ENCODE measurements at places on chromosomes 4 and X.

DNA sequence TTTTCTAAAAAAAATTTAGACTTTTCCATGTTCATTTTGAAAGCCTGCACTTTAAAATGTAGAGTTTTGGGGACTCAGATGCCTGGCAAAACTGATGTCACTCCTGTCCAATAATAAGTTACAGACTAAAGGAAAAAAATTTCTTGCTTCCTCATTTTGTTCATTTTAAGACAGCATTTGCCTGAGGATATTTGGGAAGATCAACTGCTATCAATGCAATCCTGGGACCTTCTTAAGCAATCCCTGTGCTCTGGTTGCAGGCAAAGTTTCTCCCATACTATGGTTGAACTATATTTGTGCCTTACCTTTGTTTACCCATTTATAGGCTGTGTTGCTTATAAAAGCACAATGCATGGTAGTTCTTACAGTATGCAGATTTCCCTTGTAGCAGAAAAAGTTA lies 280.4 kb downstream of the CFAP47 start:
- DNase-seq: no peak

DNA sequence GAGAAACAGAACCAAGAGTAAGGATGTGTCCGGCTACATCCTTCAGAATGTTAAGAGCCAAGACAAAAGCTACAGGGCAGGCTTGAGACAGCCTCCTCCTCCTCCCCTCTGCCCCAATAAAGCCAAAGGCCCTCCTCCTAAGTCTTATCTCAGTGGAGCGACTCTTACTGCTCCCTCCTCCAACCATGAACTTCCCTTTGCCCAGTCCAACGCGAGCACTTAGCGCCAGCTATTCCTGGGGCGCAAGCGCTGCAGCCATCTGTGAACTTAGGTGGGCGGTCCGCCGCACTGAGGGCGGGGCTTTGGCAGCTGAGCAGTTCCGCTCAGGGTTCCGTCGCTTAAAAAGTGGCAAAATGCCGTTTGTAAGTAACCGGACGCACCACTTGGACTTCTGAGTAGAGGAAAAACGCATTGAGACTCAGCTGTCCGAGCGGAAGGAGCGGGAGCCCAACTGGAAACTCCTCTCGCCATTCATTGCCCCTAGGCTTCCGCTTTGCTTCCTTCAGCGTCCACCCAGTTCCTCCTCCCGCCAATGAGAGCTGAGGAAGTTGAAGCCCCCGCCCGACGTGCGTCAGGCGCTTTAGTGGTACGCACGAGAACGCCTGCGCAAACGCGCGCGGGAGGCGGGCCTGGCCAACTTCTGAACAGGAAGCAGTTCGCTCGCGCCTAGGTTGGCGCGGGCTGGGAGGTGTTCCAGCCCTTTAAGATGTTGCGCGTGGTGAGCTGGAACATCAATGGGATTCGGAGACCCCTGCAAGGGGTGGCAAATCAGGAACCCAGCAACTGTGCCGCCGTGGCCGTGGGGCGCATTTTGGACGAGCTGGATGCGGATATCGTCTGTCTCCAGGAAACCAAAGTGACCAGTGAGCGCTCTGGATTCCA lies at the start of gene APEX2:
Gene APEX2, plus strand, starts transcription at position 647 of the 882 bp plus-strand sequence. Its CDS starts 60 bp downstream, at position 707.
- peak; percentile 64 for DNase-seq

GRCh38 chr4:24328711-24329110 lies 255.6 kb downstream of the DHX15 start:
- no peak for DNase-seq

- DNase-seq: no peak
Measured at GRCh38 chr4:122117743-122118142, 34.4 kb upstream of the BLTP1 start.

GRCh38 chrX:9316096-9316495 lies 148.8 kb upstream of the TBL1X start:
- DNase-seq: no peak

DNA sequence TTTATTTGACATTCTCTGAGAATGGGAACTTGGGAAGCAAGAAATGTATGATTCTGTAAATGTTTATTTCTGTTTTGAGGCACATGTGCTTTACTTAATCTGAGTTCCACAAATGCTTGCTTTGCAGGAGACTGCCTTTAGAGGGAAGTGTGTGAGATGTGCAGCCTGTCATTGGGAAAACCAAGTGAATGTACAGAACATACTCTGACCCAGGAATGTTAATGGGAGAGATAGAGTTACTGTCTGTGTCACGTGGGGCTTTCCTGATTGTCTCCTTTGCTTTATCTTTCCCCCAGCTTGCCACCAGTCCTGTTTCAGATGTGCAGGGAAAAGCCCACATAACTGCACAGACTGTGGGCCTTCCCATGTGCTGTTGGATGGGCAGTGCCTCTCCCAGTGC lies 218.6 kb upstream of the ANXA3 start:
- DNase-seq: no peak

DNA sequence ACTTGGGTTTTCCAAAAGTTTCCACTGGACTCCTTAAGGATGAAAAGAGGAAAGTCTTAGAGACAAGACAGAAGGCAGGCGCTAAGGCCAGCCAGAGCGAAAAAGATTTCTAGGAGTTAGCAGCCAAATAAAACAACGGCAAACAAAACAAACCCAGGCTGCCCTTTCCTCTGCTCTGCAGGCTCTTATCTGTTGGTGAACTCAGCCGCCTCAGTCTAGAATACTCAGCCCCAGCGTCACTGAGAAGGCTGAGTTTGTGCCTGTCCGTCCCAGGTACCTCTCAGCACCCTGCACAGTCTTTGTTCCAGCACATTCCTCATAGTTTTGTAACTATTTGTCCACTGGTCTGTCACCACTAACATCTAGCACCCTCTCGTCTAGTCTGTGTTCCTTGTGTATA lies 75.6 kb upstream of the FAM9C start:
- no peak for DNase-seq

DNA sequence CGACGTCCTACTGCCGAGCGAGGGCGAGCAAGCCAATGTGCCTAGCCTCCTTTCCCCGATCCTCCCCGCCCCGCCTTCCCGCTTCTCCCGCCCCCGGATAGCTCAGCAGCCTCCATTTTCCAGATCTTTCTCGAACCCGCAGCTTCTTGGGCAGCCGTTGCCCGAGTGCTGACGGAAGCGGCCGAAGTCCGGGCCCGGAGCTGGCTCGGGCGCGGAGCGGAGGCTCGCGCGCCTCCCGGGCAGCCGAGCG lies 172 bp upstream of the HSPA4L start:
- DNase-seq: no peak

GRCh38 chr4:88029556-88029955 lies 22.1 kb downstream of the PKD2 start:
- no peak for DNase-seq

DNA sequence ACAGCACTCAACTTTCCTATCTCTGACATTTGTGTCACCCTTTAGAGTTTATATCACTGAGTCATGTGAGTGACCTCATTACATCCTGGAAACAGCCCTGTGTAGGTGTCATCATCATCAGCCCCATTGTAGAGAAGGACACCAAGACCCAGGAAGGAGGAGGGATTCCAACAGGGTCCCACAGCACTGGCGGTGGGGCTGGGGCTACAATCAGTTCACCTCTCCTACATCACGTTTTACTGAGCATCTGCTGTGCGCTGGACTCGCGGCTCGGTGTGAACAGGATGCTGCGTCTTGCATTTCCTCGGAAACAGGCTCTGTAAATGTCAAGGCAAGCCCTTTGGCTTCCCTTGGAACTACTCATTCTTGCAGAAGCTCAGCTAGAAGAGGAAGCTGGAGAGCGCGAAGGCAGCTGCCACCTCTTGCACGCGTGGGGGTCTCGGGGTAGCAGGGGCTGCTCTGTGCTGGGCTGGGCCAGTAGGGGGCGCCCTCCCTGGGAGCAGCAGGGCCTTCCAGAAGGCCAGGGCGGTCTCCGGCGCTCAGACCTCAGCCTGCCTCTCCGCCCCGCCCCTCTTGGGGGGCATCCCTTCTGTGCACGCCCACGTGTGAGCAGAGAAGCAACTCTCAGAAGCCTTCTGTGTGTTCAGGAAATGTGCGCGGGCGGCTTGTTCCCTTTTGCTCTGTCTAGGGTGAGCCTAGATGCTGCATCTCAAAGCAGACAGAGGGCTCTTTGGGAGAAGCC lies 29.0 kb downstream of the REELD1 start:
- peak; percentile 3 for DNase-seq

DNA sequence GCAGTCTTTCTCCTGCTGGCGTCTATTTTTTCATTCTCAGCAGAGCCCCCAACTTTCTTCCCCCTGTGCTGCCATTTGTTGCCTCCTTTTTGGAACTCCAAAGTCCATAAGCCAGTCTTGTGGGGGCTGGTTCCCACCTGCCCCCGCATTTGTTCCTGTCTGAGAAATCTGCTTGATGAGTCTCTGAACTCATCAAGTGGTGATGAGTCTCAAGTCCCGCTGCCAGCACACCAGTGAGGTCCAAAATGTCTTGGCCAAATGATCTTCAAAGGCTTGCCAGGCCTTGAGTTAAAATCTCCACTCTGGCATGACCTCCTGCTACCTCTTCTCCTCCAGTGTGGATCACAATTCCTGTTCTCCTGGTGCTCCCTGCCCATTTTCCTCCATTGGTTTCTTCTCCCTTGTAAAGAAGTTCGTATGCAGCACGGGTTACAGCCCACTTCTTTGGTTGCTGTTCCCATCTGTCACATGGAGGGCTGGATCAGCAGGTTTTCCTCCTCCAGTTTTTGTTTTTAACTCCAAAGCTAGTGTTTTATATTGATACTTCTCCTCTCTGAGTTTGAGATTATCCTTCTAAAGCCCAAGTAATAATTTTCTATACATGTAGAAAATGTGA lies 72.7 kb upstream of the LIMCH1 start:
- no peak for DNase-seq

- DNase-seq: peak; percentile 22
Measured at GRCh38 chrX:153934762-153935325, at the start of gene NAA10. TSS of gene NAA10 (minus strand) at chrX:153935037. CDS start at chrX:153934904, 133 bp downstream.

GRCh38 chr4:103308248-103308561 lies 110.1 kb upstream of the CENPE start:
- DNase-seq: no peak

DNA sequence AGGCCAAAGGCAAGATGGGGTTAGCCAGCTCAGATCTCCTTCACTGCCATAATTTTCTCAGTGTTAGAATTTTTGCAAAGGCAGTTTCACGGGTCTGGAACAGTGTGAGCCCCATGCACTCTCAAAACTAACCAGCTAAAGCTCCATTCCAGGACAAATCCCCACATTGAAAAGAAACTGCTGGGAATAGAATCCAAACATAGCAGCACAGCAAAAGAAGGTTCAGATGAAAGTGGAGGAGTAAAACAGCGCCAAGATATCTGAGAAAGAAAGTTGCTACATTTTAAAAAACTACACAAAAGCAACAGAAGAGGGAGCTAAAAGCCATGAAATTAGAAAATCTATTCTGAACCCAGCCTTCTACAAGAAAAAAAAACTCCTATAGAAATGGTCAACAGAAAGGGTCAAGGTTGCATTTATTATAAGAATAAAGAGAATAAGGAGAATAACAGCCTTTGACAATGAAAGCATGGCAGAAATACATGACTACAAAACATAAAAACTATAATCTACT lies 39.6 kb upstream of the SLC7A3 start:
- no peak for DNase-seq

GRCh38 chrX:132984058-132984650 lies 25.7 kb upstream of the HS6ST2 start:
- DNase-seq: no peak

DNA sequence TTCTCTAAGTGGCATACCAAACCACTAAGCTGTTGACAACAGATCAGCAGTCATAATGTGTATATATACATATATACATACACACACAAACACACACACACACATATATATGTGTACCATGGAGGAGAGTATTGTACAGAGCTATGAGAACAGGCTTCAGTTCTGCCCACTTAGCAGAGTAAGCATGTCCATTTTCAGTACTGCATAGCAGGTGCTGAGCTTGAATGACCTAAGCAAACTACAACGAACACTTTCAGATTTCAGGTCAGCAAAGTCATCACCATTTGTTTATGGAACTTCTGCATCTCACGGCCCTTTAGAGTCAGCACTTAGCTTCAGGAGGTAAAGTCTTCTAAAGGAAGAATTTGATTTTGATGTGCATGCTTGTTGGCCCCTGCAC lies 735.8 kb upstream of the ATOH1 start:
- DNase-seq: no peak

GRCh38 chr4:921830-922331 lies 10.2 kb downstream of the GAK start:
- no peak for DNase-seq

DNA sequence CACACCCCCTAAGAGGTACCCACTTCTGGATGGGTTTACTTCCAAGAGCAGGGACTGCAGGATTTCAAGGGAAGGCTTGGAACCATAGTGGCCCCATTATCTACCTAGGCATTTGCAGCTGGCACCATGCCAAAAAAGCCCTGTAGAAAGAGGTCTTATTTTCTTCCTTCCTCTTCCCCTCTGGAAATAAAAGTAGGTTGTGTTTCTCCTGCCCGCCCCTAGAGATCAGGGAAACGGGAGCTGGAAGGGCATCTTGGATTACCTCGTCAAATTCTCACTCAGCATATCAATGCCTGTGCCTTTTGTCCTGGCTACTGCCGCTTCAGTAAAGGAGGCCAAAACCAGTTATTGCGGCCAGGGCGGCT lies 1.6 kb downstream of the SCD5 start:
- DNase-seq: no peak

DNA sequence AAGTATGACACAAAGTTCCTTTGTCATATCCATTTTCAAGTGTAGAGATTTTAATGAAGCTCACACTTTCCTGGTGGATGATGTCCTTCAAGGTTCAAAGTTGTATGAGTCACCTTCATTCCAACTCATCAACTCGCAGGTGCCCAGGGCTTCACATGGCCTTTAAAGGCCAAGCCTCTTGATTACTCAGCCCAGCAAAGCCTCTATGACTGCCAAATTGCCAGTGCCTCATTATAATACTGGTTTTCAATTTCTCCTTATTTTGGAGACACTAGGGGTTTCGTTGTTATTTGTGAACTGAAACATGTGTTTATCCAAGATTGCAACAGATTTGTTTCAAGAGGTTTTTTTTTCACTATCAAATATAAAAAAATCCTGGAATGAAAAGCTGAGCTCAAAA lies 45.9 kb upstream of the PPP3CA start:
- no peak for DNase-seq

- DNase-seq: no peak
Measured at GRCh38 chrX:9355739-9356138, 109.1 kb upstream of the TBL1X start.

- DNase-seq: no peak
Measured at GRCh38 chr4:148442832-148443511, 758 bp upstream of the NR3C2 start.

DNA sequence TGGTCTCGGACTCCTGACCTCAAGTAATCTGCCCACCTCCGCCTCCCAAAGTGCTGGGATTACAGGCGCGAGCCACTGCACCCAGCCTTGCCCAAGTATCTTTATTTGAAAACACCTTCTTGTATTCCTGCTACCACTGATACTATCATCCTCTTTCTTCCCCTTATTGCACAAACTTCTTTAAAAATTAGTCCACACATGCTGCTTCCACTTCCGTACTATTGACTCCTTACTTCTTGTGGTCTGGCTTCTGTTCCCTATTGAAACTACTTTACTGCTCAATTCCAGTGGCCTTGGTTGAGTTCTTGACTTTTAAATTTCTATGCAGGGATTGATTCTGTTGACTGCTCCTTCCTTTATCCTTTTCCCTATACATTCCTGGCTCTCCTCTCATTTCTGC lies 38.8 kb downstream of the MTM1 start:
- no peak for DNase-seq
